GM12878 (cell line): ENCODE measurements at places on chromosomes 4 and X. TPM values are rescaled to one million over a fixed set of nuclear protein-coding genes. Genes with fewer than 3 reads are reported as not detected.

GRCh38 chr4:141534985-141535384, 101.4 kb upstream of the IL15 start:
- DNase-seq, result no peak
- no peak overlapping the region for H3K27ac ChIP-seq
- H3K4me1 ChIP-seq, result no peaks in the 10 kb centered on the region
- no peaks in the 10 kb centered on the region for H3K27me3 ChIP-seq
- no peak overlapping the region for H3K4me3 ChIP-seq

DNA sequence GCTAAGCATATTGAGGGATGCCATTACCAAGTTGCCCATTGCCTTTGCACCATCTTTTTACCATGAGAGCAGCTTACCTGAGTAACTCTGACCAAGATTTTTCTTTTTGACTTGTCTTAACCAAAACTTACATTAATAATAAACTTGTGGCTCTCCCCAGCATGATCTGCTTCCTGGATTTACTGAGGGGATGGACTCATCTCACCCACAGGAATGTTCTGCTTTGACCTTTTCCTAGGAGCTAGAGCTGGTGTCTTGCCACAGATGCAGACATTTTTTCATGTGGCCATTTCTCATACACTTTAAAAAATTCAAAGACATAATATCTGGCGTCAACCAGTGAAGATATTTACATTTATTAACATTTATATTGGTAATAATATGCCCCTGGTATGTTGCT, 79.2 kb upstream of the EFHC2 start:
- DNase-seq, result no peak
- H3K36me3 ChIP-seq, result no peaks in the 10 kb centered on the region
- no peaks in the 10 kb centered on the region for H3K4me1 ChIP-seq

GRCh38 chr4:24686866-24687692, 102.7 kb upstream of the DHX15 start:
- no peaks in the 10 kb centered on the region for H3K4me1 ChIP-seq
- H3K27ac ChIP-seq, result no peak overlapping the region
- peaks cover 4% of the 10 kb centered on the region for H3K27me3 ChIP-seq
- no peak overlapping the region for H3K4me3 ChIP-seq
- DNase-seq, result no peak

DNA sequence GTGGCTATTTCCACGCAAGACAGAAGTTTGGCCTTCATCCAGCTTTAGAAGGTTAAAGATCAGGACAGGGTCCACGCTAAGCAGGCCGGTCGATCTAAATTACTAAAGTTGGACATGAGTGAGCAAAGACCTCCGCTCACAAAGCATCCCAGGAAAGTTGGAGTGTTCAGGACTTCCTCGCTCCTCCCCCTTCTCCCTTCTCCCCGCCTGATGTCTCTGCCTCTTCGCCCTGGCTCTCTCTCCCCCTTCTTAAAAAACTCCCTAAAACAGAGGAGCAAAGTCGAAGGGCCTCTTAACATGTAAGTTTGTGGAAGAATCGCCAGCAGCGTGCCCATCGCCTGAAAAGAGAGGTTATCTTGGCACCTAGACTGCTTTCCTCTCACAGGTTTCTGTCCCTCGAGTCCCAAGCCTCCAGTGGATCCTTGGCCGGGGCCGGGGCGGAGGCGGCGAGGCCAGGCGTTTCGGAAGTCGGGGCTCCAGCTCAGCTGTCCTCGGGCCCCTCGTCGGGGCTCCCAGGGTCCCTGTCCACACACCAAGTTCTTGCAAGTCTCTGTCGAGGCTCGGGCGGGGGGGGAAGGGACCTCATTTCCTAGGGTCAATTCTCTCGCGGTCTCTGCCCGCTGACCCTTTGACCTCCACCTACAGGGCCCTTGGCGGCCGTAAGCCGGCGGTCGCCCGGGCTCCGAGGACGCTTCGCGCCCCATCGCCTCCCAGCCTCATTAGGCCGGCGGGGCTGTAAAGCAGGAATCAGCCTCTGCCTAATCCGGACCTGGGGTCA, 7.6 kb downstream of the ZIC3 start:
- no peaks in the 10 kb centered on the region for H3K36me3 ChIP-seq
- no peak overlapping the region for H3K27ac ChIP-seq
- H3K27me3 ChIP-seq, result no peaks in the 10 kb centered on the region
- no peak overlapping the region for H3K4me3 ChIP-seq
- DNase-seq, result no peak

GRCh38 chr4:128385683-128386304, 98.2 kb upstream of the PGRMC2 start:
- no peaks in the 10 kb centered on the region for H3K4me1 ChIP-seq
- no peak overlapping the region for H3K4me3 ChIP-seq
- H3K36me3 ChIP-seq, result no peaks in the 10 kb centered on the region
- H3K27ac ChIP-seq, result no peak overlapping the region
- H3K27me3 ChIP-seq, result no peaks in the 10 kb centered on the region

DNA sequence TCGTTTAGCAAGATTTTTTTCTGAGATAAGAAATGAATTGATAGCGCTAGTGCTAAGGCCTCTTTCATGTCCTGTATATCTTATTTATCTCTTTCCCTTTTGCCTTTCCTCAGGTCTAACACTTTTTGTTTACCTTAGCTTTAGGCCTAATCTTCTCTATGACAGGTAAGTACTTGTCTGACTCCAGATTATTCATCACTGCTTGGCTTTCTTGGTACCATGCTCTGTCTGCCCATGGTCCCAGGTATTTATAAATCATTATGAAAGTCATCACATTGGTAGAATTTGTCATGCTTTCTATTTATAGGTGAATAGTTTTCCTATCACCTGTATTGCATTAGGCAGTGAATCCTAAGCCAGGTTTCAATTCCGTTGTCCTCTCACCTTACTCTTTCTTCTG, 99.5 kb upstream of the CTSO start:
- H3K27me3 ChIP-seq, result no peaks in the 10 kb centered on the region
- no peak overlapping the region for H3K4me3 ChIP-seq
- DNase-seq, result no peak
- no peaks in the 10 kb centered on the region for H3K36me3 ChIP-seq
- no peaks in the 10 kb centered on the region for H3K4me1 ChIP-seq
- no peak overlapping the region for H3K27ac ChIP-seq

DNA sequence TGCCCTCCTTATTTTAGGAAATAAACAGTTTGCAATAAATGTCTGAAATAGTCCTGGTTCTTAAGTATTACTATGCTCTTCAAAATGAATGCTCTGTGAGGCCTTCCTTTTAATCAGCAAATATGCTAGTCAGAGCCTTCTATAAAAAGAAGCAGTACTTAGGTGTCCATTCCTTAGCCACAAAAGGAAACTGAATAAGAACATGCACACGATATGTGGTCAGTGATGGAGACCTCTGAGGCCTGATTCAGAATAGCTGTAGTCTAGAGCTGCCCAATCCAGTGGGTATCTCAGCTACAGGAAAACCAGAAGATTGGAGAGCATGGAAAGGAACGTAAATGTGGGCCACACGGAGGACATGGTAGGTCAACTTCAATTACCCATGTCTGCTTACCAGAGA, 141.8 kb downstream of the RASL11B start:
- no peak overlapping the region for H3K4me3 ChIP-seq
- no peak for DNase-seq
- H3K27ac ChIP-seq, result peak overlapping the region; percentile 14
- H3K36me3 ChIP-seq, result no peaks in the 10 kb centered on the region
- peaks cover 22% of the 10 kb centered on the region for H3K4me1 ChIP-seq

DNA sequence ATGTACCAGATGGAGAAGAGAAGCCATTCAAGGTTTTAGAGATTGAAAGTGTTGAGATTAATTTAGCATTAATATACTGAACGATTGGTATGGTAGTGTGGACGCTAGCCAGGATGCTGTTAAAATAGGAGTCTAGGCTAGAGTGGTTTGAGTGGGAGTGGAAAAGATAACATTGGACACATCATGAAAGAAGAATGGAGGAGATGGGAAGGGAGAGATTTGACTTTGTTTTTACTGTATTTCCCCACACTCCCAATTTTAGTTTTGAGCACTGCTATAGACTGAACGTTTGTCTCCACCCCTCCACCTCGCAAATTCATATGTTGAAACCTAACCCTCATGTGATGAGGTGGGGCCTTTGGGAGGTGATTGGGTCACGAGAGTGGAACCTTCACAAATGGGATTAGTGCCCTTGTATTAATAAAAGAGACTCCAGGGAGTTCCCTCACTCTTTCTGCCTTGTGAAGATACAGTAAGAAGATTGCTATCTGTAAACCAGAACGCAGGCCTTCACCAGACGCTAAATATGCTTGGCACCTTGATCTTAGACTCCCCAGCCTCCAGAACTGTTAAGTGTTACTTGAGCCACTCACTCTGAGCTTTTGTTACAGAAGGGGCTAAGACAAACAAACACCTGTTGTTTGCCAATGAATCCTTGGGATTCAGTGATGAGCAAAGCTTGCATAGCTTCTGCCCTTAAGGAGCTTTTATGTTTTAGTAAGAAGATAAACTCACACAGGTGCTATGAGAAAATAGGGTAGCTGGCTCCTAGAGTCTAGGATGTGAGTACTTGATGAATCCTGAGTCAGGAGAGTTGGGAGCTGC, 25.8 kb downstream of the USP9X start:
- no peak overlapping the region for H3K27ac ChIP-seq
- H3K4me1 ChIP-seq, result peaks cover 4% of the 10 kb centered on the region; the same call in 1 of the 2 replicates
- H3K36me3 ChIP-seq, result no peaks in the 10 kb centered on the region
- H3K27me3 ChIP-seq, result no peaks in the 10 kb centered on the region

DNA sequence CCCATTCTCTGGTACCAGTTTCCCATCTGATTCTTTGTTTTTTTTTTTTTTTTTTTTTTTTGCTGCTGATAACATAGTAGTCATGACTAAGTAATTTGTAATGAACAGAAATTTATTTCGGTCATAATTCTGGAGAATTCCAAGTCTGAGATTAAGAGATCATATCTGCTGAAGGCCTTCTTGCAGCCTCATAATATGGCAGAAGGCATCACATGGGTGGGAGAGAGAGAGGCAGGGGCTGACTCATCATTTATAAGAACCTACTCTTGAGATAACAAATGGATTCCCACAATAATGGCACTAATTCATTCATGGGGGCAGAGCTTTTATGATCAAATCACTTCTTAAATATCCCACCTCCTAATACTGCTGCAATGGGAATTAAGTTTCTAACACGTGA, 1034.3 kb downstream of the STIM2 start:
- no peak for DNase-seq
- H3K4me1 ChIP-seq, result no peaks in the 10 kb centered on the region
- no peak overlapping the region for H3K27ac ChIP-seq
- no peaks in the 10 kb centered on the region for H3K27me3 ChIP-seq

GRCh38 chrX:30786374-30786773, 102.7 kb downstream of the TAB3 start:
- no peak overlapping the region for H3K4me3 ChIP-seq
- no peak for DNase-seq
- no peaks in the 10 kb centered on the region for H3K4me1 ChIP-seq
- H3K27ac ChIP-seq, result no peak overlapping the region

GRCh38 chr4:87179751-87180150, 40.7 kb downstream of the KLHL8 start:
- H3K4me3 ChIP-seq, result no peak overlapping the region
- peaks cover 4% of the 10 kb centered on the region; the same call in 1 of the 2 replicates for H3K36me3 ChIP-seq
- H3K27ac ChIP-seq, result no peak overlapping the region
- H3K4me1 ChIP-seq, result no peaks in the 10 kb centered on the region

DNA sequence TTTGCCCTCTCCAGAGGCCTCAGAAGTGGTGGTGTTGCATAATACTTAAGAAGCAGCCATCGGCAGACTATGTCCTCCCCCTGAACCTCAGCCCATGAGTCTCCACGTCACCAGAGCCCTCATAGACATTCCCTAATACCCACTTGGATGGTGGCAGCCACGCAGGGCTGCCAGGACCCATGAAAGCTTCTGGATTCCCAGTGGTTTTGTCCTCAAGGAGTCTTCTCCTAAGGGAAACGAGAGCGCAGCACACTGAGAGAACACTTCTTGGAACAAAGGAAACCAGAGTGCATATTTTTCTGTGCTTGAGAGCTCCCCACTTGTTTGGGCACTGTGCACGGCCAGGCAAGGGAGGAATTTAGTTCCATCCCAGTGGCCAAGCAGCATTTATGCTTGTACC, 204.1 kb upstream of the DMD start:
- no peak overlapping the region for H3K4me3 ChIP-seq
- no peak overlapping the region for H3K27ac ChIP-seq
- no peaks in the 10 kb centered on the region for H3K4me1 ChIP-seq
- no peak for DNase-seq

GRCh38 chr4:168711197-168712140, 214.6 kb downstream of the PALLD start:
- no peaks in the 10 kb centered on the region for H3K27me3 ChIP-seq
- no peaks in the 10 kb centered on the region for H3K4me1 ChIP-seq
- DNase-seq, result no peak
- H3K36me3 ChIP-seq, result no peaks in the 10 kb centered on the region

DNA sequence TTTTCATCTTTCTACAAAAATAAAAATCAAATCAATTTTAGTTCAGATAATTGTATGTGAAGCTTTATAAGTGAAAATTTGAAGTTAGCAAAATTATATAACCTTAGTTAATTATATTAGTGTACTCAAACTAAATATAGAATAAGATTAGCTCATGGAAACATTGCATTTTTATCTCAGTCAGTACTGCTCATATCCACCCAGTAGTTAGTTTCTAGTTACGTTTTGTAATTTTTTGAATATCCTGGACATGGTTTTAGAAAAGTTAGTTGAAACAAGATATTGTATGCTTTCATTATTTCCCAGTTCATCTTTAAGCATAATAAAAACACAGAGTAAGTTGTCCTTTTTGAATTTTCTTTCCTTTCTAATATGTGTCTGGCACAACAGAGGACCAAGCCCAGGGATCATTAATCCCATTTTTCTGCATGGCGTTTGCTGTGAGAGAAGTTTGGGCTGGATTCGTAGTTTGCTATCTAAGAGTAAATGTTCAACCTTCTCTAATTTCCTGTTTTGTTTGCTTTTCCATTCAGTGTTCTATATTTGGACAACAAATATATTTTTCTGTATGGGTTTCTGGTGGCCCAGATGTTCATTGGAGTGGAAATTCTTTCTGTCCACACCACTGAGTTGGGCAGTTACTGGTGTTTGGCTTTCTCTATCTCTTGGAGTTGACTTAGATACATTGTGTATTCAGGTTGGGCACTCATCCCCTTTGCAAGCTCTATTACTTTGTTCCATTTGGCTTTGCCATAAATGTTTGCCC, 12.1 kb downstream of the TBL1X start:
- no peaks in the 10 kb centered on the region for H3K36me3 ChIP-seq
- H3K4me1 ChIP-seq, result no peaks in the 10 kb centered on the region
- no peak overlapping the region for H3K4me3 ChIP-seq
- H3K27me3 ChIP-seq, result no peaks in the 10 kb centered on the region
- no peak overlapping the region for H3K27ac ChIP-seq

- H3K4me1 ChIP-seq, result no peaks in the 10 kb centered on the region
- no peaks in the 10 kb centered on the region; the same call in 1 of the 2 replicates for H3K36me3 ChIP-seq
- no peaks in the 10 kb centered on the region for H3K27me3 ChIP-seq
- DNase-seq, result no peak
- H3K27ac ChIP-seq, result no peak overlapping the region
These were observed 32.8 kb downstream of the HDAC8 start for GRCh38 chrX:72539822-72540221.

Gene SMIM31
- total RNA-seq, result not detected in 2 replicates

Gene SPIN4
- 9.2 and 9.5 TPM in 2 replicates for total RNA-seq

Gene ATP2B3
- not detected in 2 replicates for total RNA-seq

Gene OTOP1
- total RNA-seq, result not detected in 2 replicates

Gene RPL9
- total RNA-seq, result 1,956 and 2,067 TPM in 2 replicates

Gene P2RY4
- 0.13 TPM in 1 of 2 replicates, not detected in the other for total RNA-seq

Gene NEXMIF
- total RNA-seq, result 7.2 and 7.4 TPM in 2 replicates

Gene MGARP
- total RNA-seq, result not detected in 2 replicates

Gene SHROOM4
- total RNA-seq, result 0.03 TPM in 2 replicates
